ENCODE measurements at places on chromosomes 11 and 22.
A peak's percentile ranks its signal among the peaks of the same experiment; 100 is the strongest.

GRCh38 chr22:25120093-25120561 is 79.5 kb upstream of the CRYBB3 start:
- DNase-seq: no peak

GRCh38 chr11:31940371-31941037 is 129.4 kb upstream of the PAX6 start:
- no peak for DNase-seq

DNA sequence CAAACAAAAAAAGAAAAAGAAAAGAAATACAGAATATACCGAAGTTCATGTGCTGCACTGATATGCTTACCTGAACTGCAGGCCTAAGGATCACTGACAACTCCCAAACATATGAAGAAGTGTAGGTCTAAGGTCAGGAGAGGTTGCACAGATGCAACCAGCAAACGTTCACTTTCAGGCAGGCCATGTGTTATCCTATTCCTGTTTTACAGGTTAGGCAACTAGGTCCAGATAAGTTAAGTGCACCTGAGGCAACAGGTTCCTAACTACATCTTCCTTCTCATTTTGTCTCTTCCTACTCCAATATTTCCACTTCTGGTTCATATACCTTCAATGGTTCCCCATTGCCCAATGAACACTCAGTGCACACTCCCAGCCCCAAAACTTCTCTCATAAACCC is 15.1 kb downstream of the PI4KA start:
- no peak for DNase-seq

DNA sequence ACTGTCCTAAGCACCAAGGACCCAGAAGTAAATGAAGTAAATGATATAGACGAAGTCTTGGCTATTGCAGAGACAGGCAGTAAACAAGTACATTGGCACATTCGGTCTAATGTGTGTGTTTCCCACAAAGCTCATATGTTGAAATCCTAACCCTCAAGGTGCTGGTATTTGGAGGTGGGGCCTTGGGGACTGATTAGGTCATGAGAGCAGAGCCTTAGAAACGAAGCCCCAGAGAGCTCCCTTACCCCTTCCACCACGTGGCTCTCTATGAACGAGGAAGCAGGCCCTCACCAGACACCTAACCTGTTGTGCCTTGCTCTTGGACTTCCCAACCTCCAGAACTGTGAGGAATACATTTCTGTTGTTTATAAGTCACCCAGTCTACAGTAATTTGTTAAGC is 14.9 kb downstream of the CLMP start:
- no peak for DNase-seq

DNA sequence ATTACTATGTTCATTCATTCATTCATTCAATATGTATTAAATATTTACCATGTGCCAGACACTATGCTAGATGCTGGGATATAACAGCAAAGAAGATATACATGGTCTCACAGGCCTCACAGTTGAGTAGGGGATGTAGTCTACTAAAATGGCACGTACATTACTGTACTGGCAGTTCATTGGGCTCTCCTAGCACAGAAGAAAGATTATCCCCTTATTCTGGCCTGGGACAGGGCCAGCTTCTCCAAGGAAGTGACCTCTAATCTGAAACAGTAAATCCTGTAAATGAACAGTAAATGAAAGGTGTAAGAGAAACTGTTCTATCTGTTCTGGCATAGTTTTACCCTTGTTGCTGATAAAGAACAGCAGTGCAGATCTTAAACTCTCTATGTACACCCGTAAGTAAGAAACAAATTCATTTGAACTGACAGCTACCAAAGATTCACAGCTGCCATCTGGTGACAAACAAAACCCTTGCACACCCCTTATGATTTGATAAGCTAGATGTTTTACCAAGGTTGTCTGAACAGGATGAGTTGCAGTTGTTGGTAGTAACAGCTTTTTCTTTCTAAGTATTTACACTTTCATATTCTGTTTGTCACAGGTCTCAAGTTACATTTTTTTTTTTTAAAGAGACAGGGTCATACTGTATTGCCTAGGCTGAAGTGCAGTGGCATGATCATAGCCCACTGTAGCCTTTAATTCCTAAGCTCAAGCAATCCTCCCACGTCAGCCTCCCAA is 263.1 kb downstream of the TMEM135 start:
- DNase-seq: no peak

DNA sequence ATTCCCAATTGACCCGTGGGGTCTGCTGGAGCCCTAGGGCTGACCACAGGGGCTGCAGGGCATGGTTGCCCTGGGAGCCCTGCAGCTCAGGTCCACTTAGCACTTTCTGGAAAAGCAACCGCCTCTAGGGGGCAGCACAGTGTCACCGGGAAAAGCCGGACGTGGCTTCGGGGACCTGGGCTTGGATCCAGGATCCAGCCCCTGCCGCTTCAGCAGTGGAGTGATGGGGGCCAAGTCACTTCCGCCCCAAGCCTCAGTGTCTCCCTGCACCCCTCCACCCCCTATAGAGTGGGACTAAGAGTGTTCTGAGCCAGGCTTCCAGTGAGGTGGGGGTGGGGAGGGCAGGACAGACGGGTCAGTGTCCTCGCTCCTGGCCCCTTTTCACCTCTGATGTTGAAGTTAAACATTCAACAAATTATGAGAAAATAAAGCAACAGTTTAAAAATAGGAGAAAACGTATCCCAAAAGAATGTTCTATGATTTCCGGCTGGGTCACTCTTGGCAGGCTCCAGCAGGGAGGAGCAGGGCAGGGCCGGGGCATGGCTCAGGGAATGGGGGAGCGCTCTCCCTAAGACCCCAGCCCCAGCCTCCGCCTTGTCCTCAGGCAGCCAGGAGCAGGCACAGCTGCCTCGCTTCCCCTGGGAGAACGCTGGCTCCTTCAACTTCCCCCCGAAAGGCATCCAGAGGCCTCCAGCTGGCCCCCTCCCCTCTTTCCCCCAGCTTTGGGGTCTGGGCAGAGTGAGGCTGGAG is 96.5 kb upstream of the FGF3 start:
- peak; percentile 8 for DNase-seq

DNA sequence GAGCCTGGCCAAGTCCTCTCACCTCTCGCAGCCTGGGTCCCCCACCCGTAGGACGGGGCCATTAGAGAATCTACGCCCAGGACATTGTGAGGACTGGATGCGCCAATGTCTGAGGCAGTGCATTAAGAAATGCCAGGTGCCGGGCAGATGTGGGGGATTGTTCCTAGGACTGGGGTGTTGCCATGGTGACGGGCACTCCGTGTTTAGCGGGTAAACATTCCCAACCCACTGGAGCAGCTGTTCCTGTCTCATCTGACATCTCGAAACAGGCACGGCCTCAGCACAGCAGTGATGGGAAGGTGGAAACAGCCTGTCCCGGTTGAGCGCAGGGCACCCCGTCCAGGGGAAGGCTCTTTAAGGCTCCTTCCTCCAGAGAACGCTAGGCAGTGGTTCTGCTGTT is 99.6 kb upstream of the RTL6 start:
- DNase-seq: no peak

GRCh38 chr11:2612884-2613571 is 86.8 kb downstream of the KCNQ1OT1 start:
- no peak for DNase-seq

GRCh38 chr11:67409781-67410368 is 5.6 kb upstream of the CARNS1 start:
- DNase-seq: no peak

DNA sequence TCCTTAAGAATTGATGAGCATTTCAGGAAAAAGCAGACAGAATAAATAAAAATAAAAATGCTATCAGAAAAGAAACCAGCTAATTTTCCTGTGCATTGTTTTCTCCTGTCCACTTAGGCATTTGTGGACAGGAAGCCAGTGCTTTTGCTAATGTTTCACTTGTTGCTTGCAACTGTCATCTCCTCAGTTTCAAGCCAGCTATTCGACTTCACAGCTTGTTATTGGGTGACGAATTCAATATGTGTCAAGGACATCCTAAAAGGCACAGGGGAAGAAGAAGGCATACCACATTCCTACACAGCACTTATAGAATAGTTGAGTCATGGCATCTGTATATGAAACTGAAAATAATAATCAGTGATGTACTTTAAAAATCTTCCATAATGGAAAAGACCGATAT is 530.6 kb upstream of the KIRREL3 start:
- no peak for DNase-seq

- no peak for DNase-seq
Observed at GRCh38 chr11:22221143-22221542, 28.3 kb downstream of the ANO5 start.

GRCh38 chr11:116119158-116119557 is 614.9 kb upstream of the CADM1 start:
- no peak for DNase-seq

GRCh38 chr11:33685082-33685481 is 15.5 kb downstream of the C11orf91 start:
- no peak for DNase-seq

GRCh38 chr11:102716527-102716926 is 8.2 kb downstream of the MMP8 start:
- DNase-seq: no peak

DNA sequence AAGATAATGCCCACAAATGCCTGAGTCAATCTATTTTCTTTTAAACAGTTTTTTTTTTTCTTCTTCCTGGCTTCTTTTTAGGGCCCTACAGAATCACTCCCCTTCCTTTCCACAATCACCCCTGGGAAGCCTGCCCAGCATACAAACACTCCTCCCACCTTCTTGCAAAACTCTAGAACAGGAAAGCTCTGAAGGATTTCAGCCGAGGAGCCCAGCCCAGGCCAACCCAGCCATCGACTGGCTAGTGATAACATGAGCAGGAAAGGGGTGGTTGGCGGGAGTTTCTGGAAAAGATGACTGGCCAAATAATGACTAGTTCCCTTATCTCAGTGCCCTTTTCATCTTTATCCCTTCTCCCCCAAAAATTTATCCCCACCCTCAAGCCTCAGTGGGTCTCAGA is 68.2 kb downstream of the USP35 start:
- no peak for DNase-seq

GRCh38 chr11:26234451-26234850 is 97.5 kb upstream of the ANO3 start:
- no peak for DNase-seq

DNA sequence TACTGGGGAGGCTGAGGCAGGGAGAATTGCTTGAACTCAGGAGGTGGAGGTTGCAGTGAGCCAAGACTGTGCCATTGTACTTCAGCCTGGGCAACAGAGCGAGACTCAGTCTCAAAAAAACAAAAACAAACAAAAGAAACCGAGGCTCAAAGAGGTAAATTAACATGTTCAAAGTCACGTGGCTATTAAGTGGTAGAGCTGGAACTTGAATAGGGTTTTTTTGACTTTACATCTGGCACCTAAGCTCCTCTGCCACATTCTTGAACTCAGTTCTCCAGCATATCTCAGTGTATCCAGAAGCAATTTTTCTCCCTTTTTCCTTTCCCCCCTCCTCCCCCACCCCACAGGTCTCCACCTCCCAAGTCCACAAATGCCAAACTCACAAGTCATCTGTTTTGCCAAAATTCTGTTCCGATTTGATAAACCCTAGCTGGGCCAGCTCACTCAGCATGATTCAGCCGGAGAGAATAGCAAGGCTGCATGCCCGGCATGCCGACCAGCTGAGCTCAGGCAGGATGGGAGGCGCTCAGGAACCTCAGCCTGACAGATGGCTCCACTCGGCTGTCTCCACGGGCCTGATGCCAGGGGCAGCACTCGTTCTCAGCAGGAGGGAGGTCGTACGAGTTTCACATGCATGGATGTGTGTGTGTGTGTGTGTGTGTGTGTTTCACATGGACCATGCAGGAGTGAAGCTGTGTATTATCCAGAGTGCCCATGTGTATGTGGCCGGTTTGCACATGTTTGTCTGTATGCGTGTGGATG is 63.2 kb upstream of the RRAS2 start:
- no peak for DNase-seq

- DNase-seq: peak; percentile 34
Observed at GRCh38 chr11:5808500-5809121, at the start of gene OR52N2. Gene OR52N2, plus strand, starts transcription at chr11:5808924. Its CDS starts 11,412 bp downstream, at chr11:5820336.

GRCh38 chr11:121525376-121525775 is 72.6 kb upstream of the SORL1-AS1 start:
- DNase-seq: no peak

- no peak for DNase-seq
Observed at GRCh38 chr22:38327805-38328204, 10.6 kb upstream of the CSNK1E start.

- DNase-seq: no peak
Observed at GRCh38 chr22:27317096-27317495, 484.5 kb downstream of the MN1 start.

DNA sequence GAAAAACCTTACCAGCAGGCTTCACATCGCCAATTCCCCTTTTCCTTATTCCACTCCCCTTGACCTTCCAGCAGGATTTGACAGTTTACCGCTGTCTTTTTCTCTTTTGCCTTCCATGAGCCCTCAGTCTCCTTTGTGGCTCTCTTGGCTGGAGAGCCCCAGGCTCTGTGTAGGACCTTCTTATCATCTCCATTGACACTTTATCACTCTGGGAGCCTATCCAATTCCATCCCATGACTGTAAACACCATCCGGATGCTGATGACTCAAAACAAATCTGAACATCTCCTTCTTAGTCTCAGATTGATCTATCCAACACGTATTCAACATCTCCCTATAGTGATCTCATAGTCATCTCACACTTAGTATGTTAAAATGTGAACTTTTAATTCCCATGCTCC is 36.0 kb downstream of the HTR3A start:
- no peak for DNase-seq

- DNase-seq: no peak
Observed at GRCh38 chr11:96215826-96216225, 127.2 kb downstream of the MAML2 start.

DNA sequence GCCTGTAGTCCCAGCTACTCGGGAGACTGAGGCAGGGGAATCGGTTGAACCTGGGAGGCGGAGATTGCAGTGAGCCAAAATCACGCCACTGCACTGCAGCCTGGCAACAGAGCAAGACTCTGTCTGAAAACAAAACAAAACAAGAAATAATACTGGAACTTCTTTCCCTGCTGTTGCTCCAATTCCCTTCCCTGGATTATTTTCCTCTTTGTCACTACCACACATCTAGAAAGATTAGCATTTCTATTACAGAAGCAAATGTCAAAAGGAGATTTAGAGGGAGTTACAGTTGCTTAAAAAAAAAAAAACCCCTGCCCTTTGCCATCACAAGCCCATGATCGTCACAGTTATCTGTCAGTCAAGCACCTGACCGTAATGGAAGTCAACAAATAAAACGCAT is 17.7 kb upstream of the SCGB1D1 start:
- DNase-seq: no peak

GRCh38 chr11:119388103-119388502 is 6.6 kb upstream of the USP2 start:
- DNase-seq: no peak

Data from stimulated activated CD4-positive, alpha-beta T cell treated with anti-CD3 and anti-CD28 coated beads, Interleukin-1b, Interleukin-23, amount 100 ng/mL, for 1 hour (primary cell).